ENCODE measurements at places on chromosomes 7 and 10. TPM values are rescaled to one million over a fixed set of nuclear protein-coding genes. Genes with fewer than 3 reads are reported as not detected.

DNA sequence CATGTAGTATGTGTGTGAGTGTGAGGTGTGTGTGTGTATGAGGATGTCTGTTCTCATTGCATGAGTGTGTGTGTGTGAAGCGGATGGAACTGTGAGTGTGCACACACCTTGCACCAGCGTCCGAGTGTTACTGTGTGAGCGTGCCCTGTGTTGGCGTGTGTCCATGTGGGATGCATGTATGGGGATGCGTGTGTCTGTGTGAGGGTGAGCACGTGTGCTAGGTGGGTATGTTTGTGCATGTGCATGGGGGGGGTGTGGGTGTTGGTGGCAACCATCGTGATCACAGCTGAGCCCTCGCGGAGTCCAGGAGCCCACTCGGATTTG lies 6.4 kb downstream of the KNDC1 start:
- DNase-seq: no peak

DNA sequence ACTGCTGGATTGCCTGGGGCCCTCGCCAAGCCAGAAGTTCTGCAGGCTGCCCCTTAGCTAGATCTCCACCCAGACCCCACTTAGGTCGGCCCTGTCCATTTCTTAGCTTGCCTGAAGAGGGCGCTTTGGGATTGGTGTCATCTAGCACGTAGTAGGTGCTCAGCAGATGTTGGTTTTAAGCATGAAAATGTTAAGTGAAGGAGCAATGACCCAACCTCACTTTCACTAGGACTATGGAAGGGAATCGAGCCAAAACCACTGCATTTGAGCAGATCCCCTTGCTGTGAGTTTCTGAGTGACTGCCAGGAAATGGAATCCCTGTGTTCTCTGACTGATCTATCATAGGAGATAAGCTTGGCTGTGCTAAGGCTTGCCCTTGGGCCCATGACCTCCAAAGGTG lies 131.7 kb upstream of the EEPD1 start:
- DNase-seq: no peak

DNA sequence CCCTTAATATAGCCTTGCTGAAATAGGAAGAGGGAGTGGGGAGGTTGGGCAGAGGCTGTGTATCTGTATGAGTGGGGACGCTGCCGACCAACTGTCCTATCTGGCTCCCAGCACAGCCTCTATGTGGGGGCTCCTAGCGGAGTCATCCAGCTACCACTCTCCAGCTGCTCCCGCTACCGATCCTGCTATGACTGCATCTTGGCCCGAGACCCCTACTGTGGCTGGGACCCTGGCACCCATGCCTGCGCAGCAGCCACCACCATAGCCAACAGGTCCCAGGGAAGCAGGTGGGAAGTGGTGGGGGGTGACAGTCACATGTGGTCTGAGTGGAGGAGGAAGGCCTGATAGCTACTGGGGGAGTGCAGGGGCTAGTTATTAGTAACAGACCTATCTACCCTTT lies 6.6 kb downstream of the MRPL43 start:
- no peak for DNase-seq

- peak; percentile 37 for DNase-seq
Measured at GRCh38 chr10:102632394-102633111, 11.7 kb upstream of the TRIM8 start.

- DNase-seq: no peak
Measured at GRCh38 chr7:20839196-20839735, 52.6 kb upstream of the SP8 start.

DNA sequence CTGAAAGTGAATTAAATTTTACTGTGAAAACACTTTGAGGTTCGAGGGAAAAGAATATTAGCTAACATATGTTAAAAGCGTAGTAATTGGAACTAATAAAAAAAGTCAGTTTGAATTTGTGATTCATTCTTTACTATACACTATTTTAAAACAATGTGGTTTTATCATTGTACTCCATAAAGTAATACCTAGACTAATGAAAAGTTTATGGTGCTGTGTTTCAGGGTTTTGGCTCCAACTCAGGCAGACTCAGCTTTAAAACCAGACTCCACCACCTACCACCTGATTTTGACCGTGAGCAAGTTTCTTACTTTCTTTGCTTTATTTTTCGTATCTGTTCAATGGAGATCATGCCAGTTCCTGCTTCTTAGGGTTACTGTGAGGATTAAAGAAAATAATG lies 9.2 kb upstream of the PRTFDC1 start:
- DNase-seq: no peak

GRCh38 chr10:71516890-71517289 lies 120.2 kb downstream of the CDH23 start:
- DNase-seq: no peak

DNA sequence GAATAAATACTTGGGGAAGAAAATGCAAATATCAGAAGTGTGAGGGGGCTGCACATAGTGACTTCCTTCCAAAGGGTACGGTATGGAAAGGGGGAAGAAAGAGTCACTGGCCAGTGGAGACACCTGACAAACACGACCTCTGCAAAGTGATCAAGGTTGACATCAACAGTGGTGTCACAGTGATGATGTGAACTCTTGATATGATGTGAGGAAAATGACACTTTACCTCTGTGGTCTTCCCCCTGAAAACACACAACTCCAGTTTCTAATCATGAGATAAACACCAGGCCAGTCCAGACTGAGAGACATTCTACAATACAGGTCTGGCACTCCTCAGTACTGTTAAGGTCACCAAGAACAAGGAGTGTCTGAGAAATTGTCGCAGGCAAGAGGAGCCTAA lies 169.7 kb downstream of the BUB3 start:
- no peak for DNase-seq

GRCh38 chr7:108459922-108460551 lies 3.8 kb upstream of the NRCAM start:
- no peak for DNase-seq

GRCh38 chr7:128937647-128938543 lies at the start of gene IRF5:
TSS of gene IRF5 (plus strand) at chr7:128937927. CDS start at chr7:128942082, 4,155 bp downstream.
- peak; percentile 77 for DNase-seq

The NPC1L1 gene
- polyA plus RNA-seq: 0.05 TPM

The CYP26C1 gene
- polyA plus RNA-seq: 0.02 TPM

The KCNIP2 gene
- 729 TPM for polyA plus RNA-seq

The CLEC5A gene
- 0.27 TPM for polyA plus RNA-seq

Measured in right cardiac atrium (tissue), 5 donors.